A172 (cell line): ENCODE measurements at places on chromosomes 3 and 15. TPM values are rescaled to one million over a fixed set of nuclear protein-coding genes. Genes with fewer than 3 reads are reported as not detected.

The HRG gene
- total RNA-seq: not detected in 2 replicates

DNA sequence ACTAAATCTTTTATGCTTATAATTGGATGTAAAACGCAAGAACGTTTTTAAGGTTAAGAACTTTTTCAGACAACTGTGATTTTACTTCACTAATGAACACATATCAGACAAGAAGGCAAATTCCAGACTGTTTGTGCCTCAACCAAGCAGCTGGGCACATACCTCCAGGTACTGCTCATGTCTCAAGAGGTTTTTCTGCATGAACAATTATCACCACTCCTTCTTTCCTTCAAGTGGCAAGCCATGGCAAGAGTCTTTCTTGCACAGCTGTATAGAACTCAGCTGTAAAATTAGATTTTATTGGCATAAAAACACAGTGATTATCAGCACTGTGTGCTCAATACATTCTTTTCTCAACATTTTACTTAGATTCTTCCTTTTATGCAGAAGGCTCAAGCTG lies 64.3 kb downstream of the FNDC3B start:
- peak; percentile 26 for DNase-seq

DNA sequence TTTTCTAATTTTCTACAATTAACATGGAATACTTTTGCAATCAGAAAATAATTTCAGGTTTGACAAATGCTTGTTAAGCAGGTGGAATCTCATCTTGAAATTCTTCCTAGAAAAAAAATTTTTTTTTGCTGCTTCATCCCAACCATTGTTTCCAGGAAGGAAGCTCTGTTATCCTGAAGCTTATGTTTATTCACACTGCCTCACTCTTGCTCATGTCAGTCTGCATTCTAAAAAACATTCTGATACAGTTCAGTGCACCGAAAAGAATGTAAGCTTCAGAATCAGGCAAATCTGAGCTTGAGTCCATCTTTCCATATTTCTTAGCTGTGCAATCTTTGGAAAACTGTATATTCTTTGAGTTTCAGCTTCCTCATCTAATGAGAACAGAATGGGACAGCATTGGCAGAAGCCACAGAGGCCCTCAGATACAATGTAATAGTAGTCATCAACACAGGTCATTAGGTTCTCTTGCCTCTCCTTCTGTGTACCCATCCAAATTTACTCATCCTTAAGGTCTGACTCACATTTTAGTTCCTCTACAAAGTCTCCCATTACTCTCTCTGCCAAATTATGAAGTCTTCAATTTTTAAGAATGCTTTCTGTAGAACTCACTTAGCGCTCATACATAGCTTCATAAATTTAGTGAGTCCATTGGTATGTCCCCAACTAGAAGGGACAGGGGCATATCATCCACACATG lies 881.8 kb upstream of the NR2F2 start:
- no peak for DNase-seq

The PRR20G gene
- total RNA-seq: not detected in 2 replicates

GRCh38 chr3:194930377-194931204 lies 244.9 kb downstream of the FAM43A start:
- DNase-seq: peak; percentile 85
